ENCODE measurements at places on chromosomes 11 and 22. TPM values are rescaled to one million over a fixed set of nuclear protein-coding genes. Genes with fewer than 3 reads are reported as not detected.

Gene NTM
- total RNA-seq = not detected

Gene CCDC116
- 0.29 TPM for total RNA-seq

Gene SCGB1D2
- not detected for total RNA-seq

Gene ART1
- total RNA-seq = not detected

Gene SLC15A3
- total RNA-seq = 5.4 TPM

All from CD4-positive, alpha-beta memory T cell (primary cell).